Mesenchymal stem cell (in vitro differentiated cells and primary cell): ENCODE measurements at places on chromosomes 1 and 21.
A peak's percentile ranks its signal among the peaks of the same experiment; 100 is the strongest.

DNA sequence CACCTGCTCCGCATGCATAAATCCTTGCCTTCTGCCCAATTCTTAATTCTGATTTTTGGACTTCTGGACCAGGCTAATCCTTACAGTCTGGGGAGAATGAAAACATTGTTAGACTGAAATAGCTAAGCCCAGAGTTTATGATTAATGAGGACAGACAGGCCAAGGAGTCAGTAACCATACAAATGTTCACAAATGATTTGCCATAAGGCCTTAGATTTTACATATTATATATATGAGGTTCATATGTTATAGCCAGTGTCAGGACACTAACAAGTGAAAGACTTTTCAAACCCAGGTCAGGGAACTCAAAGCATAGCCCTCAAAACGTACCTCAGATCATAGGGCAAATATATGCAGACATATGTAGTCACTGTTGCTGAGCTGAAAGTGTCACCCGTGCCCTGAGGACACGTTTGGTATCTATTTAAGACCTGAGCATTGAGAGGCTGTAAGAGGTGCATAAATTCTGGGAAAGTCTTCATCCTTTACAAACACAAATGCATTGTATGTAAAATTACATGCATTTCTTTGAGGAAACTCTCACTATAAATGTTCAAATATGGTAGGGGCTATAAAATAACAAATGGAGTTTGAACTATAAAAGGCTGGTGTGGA is 45.3 kb upstream of the FBXO28 start:
- no peak overlapping the region for H3K4me3 ChIP-seq
- H3K36me3 ChIP-seq = no peaks in the 10 kb centered on the region
- H3K27ac ChIP-seq = peak overlapping the region; percentile 96
- no peak for DNase-seq
- H3K27me3 ChIP-seq = no peaks in the 10 kb centered on the region
- H3K4me1 ChIP-seq = peaks cover 7% of the 10 kb centered on the region

- H3K27ac ChIP-seq = no peak overlapping the region
- DNase-seq = no peak
- H3K4me1 ChIP-seq = peaks cover 6% of the 10 kb centered on the region
- no peak overlapping the region for H3K4me3 ChIP-seq
- H3K27me3 ChIP-seq = no peaks in the 10 kb centered on the region
Observed at GRCh38 chr21:35236090-35236489, 187.0 kb upstream of the RUNX1 start.

DNA sequence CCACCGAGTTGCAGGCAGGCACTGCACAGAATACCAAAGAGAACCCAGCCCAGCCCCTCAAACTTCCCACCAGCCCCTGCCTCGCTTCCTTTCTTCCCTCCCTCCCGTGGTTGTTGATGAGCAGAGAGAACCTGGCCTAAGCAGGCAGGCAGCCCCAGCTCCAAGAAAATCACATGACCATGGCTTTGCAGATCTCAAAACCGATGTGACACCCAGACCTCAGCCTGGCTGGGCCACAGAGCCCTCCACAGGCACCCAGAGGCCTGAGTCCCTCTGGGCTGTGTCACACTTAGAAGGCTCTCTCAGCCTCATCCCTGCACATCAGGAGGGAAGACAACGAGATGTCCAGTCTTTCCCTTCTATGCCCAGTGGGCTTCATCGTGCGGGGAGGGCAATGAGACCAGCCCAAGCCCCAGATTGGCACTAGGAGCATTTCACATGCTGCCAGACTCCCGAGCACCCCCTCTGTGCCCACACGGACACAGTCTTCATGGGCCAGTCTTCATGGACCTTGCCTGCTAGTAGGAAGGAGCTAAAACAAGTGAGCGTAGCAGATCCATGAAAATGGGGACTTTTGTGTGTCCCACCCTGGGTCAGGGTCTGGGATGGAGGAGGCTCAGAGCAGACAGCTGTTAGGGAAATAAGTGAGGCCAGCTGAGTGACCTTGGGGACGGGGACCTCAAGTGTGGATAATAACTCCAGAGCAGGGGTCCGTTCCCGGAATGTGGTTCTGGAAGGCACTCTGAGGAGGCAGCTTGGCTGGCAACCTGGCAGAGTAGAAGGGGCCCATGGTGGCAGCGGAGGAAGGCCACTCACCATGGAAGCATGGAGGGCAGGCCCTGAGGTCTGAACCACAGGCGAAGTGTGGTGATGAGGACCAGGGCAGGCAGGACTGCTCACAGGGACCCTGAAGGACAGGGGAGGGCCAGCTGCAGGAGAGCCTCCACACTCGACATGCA is 204.4 kb upstream of the VAMP3 start:
- H3K4me3 ChIP-seq = no peak overlapping the region
- H3K27me3 ChIP-seq = peaks cover 6% of the 10 kb centered on the region
- H3K4me1 ChIP-seq = no peaks in the 10 kb centered on the region
- H3K27ac ChIP-seq = no peak overlapping the region

GRCh38 chr1:99820546-99820945 is 29.6 kb upstream of the AGL start:
- DNase-seq = no peak
- no peak overlapping the region for H3K4me3 ChIP-seq
- peaks cover 5% of the 10 kb centered on the region for H3K27me3 ChIP-seq
- no peak overlapping the region for H3K27ac ChIP-seq

DNA sequence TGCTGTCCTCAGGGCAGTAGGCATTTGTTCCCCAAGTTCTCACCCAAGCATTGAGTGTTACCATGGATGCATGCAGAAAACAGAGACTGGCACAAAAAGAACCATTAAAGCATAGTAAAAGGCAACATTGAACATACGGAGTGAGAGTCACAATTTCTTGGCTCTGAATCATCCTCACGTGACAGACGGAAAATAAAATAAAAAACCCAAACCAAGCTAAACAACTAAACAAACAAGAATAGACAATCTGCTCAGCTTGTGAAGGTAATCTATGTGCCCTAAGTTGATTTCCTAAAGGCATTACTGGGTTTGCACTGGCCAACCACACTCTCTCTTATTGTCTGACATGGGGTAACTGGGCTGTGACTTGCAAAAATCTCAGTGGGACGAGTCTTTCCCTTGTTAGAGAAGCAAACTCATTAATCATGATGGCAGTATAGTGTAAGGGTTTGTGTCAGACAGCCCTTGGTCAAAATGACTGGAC is 306.0 kb downstream of the ASTN1 start:
- H3K4me3 ChIP-seq = no peak overlapping the region
- no peaks in the 10 kb centered on the region for H3K36me3 ChIP-seq
- no peaks in the 10 kb centered on the region for H3K27me3 ChIP-seq
- no peak for DNase-seq
- no peak overlapping the region for H3K27ac ChIP-seq

GRCh38 chr1:36176106-36176949 is 20.4 kb downstream of the MAP7D1 start:
- no peaks in the 10 kb centered on the region for H3K27me3 ChIP-seq
- H3K4me3 ChIP-seq = no peak overlapping the region
- H3K27ac ChIP-seq = no peak overlapping the region
- DNase-seq = no peak

DNA sequence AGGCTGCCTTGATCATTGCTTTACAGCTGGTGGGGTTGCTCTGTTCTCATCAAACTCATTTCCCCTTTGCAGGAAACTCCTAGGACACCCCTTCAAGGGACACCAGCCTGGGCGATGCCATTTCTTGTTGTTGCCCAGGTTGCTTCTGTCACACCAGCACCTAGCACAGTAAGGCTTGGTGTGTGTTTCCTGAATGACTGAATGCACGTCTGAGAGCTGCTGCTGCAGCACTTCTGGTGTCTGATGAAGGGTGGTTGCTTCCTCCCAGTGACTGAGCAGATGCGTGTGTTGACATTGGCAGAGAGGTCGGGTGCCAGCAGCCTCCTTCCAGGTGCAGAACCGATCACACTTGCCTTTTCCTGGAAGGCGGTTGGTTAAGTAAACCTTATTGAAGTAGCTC is 477.4 kb downstream of the CAMTA1 start:
- DNase-seq = no peak
- no peak overlapping the region for H3K4me3 ChIP-seq
- H3K4me1 ChIP-seq = peaks cover 17% of the 10 kb centered on the region
- no peak overlapping the region for H3K27ac ChIP-seq
- H3K36me3 ChIP-seq = no peaks in the 10 kb centered on the region

- DNase-seq = peak; percentile 15
- H3K4me1 ChIP-seq = no peaks in the 10 kb centered on the region
- H3K27me3 ChIP-seq = no peaks in the 10 kb centered on the region
Observed at GRCh38 chr1:113429461-113430153, 39.3 kb downstream of the MAGI3 start.

DNA sequence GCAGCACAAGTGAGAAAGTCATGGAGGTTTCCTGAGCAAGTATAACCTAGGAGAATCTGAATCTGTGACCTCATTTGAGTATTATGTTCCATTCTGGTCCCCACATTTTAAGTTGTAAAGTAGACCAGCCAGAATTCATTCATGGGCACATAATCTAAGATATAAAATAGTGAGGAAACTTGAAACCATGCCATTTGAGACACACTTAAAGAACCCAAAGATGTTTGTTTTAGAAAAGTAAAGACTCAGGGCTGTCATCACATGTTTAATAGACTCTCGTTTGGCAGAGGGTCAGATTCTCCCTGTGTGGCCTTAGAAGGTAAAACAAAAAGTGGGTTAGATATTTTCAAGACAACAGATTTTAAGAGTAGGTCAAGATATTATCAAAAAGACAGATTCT is 6.4 kb downstream of the SZT2 start:
- H3K36me3 ChIP-seq = peaks cover 40% of the 10 kb centered on the region
- DNase-seq = no peak
- no peaks in the 10 kb centered on the region for H3K27me3 ChIP-seq
- H3K4me1 ChIP-seq = peaks cover under 1% of the 10 kb centered on the region
- H3K4me3 ChIP-seq = no peak overlapping the region
- no peak overlapping the region for H3K27ac ChIP-seq

GRCh38 chr1:177646757-177647730 is 322.8 kb downstream of the SEC16B start:
- no peaks in the 10 kb centered on the region for H3K36me3 ChIP-seq
- no peak overlapping the region for H3K27ac ChIP-seq
- H3K4me1 ChIP-seq = no peaks in the 10 kb centered on the region
- no peak for DNase-seq
- H3K4me3 ChIP-seq = no peak overlapping the region

DNA sequence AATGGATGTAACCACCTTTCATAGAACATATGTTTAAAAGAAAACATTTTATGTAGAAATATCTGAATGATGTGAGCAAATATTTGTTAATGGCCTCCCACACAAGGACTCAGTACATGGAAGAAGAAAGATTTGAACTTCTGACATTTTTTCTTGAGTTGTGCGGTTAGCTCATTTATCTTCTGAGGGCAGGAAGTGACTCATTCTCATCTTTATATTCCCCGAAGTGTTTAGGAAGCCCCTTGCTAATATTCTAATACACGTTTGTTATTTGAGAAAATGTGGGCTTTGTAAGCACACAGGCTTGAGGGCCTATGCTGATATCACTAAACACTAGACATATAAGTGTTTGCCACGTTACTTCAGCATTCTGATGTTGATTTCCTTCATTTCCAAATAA is 392.5 kb upstream of the PTBP2 start:
- no peaks in the 10 kb centered on the region for H3K36me3 ChIP-seq
- H3K4me3 ChIP-seq = no peak overlapping the region
- DNase-seq = peak; percentile 55
- H3K27me3 ChIP-seq = no peaks in the 10 kb centered on the region
- no peak overlapping the region for H3K27ac ChIP-seq

- no peaks in the 10 kb centered on the region for H3K36me3 ChIP-seq
- no peak overlapping the region for H3K4me3 ChIP-seq
- no peaks in the 10 kb centered on the region for H3K4me1 ChIP-seq
Observed at GRCh38 chr21:31964692-31965091, 91.9 kb downstream of the HUNK start.

- H3K27ac ChIP-seq = no peak overlapping the region
- no peak overlapping the region for H3K4me3 ChIP-seq
Observed at GRCh38 chr1:109947582-109948284, 36.8 kb upstream of the AHCYL1 start.

GRCh38 chr1:45409276-45409675 is 69.0 kb upstream of the MUTYH start:
- no peak overlapping the region for H3K4me3 ChIP-seq
- H3K27me3 ChIP-seq = no peaks in the 10 kb centered on the region
- no peak for DNase-seq
- no peak overlapping the region for H3K27ac ChIP-seq

- H3K36me3 ChIP-seq = peaks cover 41% of the 10 kb centered on the region
- H3K4me1 ChIP-seq = no peaks in the 10 kb centered on the region
- DNase-seq = no peak
- H3K27ac ChIP-seq = no peak overlapping the region
- H3K4me3 ChIP-seq = no peak overlapping the region
Observed at GRCh38 chr1:56491441-56491840, 87.9 kb downstream of the PLPP3 start.

DNA sequence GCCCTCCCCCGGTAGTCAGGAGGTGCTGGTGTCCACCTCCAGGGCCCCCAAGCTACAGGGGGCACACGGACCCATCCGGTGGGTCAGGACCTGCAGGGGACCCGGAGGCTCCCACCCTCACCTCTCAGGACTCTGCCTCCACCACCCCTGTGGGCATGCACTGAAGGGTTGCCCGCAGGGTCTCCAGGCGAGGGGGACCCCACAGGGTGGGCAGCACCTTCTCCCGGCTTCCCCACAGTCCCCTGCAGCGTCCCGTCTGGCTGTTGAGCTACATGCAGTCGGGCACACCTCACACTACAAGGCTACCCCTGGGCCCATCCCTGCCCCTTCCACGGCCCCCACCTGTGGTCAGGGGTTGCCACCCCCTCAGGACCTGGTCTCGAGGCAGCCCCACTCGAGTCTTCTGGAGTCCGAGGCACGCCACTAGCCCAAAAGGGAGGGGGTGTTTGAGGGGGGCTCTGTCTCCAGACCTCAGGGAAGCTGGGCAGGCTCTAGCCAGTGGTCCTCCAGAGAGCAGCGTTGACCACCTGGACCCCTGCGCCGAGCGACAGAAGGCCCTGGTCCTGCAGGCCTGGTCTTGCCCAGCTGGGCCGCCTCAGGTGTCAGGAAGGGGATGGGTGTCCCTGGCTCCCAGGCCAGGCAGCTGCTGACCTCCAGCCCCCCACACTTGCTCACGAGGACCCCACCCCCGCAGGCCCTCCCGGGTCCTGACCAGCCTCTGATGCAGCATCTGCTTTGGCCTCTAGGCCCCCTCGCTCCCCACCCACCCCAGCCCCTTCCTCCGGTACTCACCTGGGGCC is 9.6 kb downstream of the PARS2 start:
- no peak overlapping the region for H3K27ac ChIP-seq
- H3K4me3 ChIP-seq = no peak overlapping the region
- no peak for DNase-seq
- H3K4me1 ChIP-seq = no peaks in the 10 kb centered on the region

DNA sequence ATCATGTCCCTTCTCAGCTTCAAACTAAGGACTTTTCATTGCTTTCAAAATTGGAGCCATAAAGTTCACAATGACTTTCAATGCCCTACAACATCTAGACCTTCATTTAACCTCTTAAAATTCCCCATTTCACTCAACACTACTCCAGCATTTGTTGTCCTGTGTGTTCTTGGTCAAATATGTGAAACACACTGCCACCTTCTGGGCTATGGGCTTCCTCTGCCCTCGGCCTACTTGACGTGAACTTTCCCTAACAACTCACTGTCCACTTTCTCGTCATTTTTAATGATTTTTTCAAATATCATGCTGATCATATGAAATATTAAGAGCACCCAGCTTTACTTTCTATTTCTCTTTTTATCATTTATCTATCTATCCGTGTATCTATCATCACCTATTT is 2018.4 kb downstream of the NCAM2 start:
- H3K27me3 ChIP-seq = no peaks in the 10 kb centered on the region
- no peak overlapping the region for H3K4me3 ChIP-seq
- no peaks in the 10 kb centered on the region for H3K36me3 ChIP-seq
- no peak overlapping the region for H3K27ac ChIP-seq
